T-helper 17 cell (primary cell): ENCODE measurements at places on chromosomes 16 and 17. TPM values are rescaled to one million over a fixed set of nuclear protein-coding genes. Genes with fewer than 3 reads are reported as not detected.

Gene TBC1D3I
- total RNA-seq: 0.67 TPM

Gene EDC4
- 105 TPM for total RNA-seq

Gene SPEM2
- not detected for total RNA-seq

Gene SMIM22
- not detected for total RNA-seq

Gene CRYBA1
- total RNA-seq: not detected

Gene ALOX12B
- total RNA-seq: not detected

Gene CTRB2
- total RNA-seq: not detected

GRCh38 chr17:81916234-81917001 lies 1.6 kb downstream of the SIRT7 start:
- no peak for DNase-seq

- DNase-seq: no peak
Observed at GRCh38 chr16:2858245-2859025, 465 bp upstream of the PRSS22 start.

GRCh38 chr16:21277927-21278706 lies at the start of gene CRYM:
TSS of gene CRYM (minus strand) at chr16:21278290. CDS start at chr16:21278251, 39 bp downstream.
- no peak for DNase-seq

DNA sequence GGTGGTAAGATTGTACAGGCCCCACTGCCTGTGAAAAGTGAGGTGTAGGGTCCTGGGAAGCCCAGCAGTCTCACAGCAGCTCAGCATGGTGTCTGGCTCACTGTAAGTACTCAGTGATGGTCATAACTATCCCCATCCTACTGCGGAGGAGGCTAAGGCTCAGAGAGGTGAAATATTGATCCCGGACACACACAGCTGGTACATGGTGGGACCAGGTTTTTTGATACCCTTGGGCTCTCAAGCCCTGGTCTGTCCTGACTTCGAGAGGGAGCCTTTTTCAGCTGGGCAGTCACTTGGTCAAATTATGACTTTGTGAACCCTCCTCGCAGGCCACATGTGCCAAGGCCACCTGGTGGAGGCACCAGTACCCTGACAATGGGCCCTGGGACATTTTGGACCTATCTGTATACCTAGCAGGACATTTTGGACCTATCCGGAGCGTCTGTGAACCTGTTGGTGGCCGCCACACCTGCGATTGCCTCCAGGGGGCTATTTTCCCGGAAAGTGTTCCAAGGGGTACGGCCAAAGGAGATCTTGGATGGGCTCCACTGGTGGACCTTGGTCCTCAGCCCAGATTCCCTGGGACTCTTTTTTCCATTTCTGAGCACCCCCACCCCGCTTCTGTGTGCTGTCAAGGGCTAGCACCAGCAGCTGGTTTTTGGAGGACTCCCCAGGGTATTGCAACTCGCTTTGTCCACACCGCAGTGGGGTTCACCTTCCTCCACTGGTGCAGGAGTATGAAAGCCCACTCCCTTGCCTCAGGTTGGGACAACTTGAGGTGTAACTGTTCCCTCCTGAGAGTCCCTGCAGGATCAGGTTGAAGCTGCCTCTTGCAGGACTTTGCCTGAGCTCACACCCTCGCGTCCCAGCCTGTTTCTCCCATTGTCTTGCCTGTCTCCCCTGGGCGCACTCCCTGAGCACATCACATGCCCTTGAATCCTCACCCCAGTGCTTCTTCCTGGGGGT lies 83.6 kb upstream of the NKD1 start:
- no peak for DNase-seq

DNA sequence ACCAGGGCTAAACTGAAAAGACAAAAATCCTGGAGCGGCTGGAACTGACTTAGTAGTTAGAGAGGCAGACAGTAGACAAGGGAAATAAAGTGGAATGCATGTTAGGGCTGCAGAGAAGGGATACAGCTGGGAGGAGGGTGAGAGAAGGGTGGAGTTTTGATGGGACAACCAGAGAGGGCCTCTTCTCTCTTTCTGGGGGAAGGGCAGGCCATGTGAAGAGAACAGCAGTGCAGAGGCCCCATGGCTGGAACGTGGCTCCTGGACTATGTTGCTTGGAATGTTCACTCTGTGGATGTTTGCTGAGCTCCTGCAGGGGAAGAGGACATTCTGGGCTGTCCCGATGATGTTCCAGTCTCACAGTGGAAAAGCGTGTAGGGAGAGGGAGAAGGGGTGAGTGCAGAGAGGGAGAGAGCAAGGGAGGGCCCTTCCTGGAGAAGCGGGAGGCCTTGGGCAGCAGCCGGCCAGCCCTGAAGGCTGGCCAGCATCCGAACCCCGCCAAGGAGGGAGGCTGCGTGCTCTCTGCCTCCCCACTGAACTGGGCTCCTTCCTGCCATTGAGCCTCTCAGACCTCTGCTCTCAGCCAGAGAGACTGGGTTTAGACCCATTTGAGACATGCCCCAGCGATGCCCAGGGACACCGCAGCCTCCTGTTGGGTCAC lies 33.1 kb upstream of the GSE1 start:
- DNase-seq: no peak

GRCh38 chr17:75561927-75562603 lies 25.5 kb upstream of the MYO15B start:
- no peak for DNase-seq

DNA sequence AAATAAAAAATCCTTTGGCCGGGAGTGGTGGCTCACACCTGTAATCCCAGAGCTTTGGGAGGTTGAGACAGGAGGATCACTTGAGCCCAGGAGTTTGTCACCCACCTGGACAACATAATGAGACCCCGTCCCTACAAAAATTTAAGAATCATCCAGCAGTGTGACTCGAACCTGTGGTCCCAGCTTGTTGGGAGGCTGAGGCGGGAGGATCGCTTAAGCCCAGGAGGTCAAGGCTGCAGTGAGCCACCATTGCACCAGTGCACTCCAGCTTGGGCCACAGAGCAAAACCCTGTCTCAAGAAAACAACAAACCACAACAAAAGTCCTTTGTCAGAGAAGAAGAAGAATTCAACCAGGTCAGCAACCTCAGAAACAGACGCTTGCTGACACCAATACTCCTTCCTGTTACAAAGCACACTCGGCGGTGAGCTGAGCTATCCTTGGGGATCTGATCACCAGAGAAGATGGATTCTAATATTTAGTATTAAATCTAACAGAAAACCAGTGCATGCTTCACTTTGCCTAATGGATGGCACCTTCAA lies 12.9 kb upstream of the PVALEF start:
- DNase-seq: no peak

DNA sequence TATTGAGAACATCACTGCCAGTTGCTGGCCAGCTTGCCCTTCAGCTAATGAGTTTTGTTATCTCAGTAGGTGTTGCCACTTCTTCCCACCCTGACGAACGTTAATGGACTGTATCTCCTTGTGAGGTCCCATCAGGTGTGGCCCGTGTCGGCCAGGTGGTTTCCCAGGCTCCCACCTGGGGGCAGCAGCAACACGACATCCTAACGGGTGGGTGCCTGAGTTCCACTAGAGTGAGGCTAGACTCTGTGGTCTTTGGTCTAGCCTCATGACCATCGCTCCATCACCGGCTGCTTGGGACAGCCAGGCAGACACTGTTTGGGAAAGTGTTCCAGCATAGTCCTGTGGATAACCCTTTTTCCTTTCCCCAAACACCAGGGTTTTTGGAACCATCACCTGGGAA lies 45.6 kb upstream of the LCMT1 start:
- DNase-seq: no peak
